ENCODE measurements at places on chromosomes 1 and 21. TPM values are rescaled to one million over a fixed set of nuclear protein-coding genes. Genes with fewer than 3 reads are reported as not detected.

DNA sequence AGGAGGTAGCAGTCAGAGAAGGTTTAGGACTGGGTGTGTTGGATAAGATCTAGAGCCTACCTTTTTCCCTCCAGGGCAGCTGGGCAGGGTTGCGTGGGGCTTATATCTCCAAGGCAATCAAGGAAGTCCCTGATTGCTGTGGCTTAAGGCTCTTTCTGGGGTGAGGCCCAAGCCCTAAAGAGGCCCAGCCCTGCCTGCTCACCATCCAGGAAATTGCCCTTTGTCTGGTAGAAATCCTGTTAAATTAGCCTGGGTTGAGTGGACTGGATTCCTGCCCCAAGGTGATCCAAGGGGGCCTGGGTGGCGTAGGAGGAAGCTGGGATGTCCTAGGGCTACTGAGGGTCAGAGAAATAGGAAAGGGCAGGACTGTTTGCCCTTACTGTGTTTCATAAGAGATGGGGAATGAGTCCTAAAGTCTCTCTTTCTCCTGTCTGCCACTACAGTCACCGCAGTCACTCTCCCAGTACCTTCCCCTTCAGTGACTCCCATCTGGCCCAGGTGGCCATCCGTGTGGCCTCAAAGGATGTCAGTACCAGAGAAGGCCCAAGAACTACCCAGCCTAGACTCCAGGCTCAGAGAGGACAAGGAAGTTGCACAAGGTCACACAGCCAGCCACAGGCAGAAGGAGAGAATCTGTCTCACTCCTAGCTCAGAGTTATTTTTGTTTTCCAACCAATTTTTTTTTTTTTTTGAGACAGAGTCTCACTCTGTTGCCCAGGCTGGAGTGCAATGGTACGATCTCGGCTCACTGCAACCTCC is 25.8 kb downstream of the MFSD2A start:
- no peaks in the 10 kb centered on the region for H3K4me1 ChIP-seq
- H3K27ac ChIP-seq: no peak overlapping the region
- H3K4me3 ChIP-seq: no peak overlapping the region
- H3K36me3 ChIP-seq: peaks cover 2% of the 10 kb centered on the region
- no peaks in the 10 kb centered on the region for H3K27me3 ChIP-seq

- no peak overlapping the region for H3K27ac ChIP-seq
- H3K4me3 ChIP-seq: no peak overlapping the region
- no peak for DNase-seq
- no peaks in the 10 kb centered on the region for H3K36me3 ChIP-seq
Measured at GRCh38 chr1:225863167-225863566, 19.0 kb downstream of the TMEM63A start.

DNA sequence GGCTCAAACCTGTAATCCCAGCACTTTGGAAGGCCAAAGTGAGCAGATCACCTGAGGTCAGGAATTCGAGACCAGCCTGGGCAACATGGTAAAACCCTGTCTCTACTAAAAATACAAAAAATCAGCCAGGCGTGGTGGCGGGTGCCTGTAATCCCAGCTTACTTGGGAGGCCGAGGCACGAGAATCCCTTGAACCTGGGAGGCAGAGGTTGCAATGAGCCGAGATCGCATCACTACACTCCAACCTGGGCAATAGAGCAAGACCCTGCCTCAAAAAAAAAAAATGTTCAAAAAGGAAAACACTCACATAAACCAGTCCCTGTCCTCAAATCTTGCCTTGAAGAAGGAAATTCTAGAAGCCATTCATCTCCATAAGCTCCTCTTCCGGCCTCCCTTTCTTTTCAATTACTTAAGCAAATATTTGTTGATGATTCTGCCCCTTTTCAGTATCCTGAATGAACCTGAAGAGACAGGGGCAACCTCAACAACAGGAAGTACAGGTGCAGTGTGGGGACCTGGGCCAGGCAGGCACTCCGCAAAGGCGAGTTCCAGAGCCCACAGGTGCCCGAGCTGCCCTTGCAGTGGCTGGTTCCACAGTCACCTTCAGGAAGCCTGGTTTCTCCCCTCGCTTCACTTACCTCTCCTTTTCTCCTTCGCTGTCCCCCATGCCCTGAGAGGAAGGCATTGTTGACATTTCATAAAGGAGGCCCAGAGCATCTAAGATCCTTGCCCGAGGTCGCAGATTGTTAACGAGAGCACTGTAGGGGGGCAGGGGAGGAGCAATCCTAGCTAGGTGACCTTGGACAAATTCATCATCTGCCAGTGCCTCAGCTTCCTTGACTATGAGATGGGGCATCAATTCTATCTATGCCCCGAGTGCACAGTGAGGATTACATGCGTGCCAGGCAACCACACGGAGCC is 8.9 kb upstream of the LEFTY1 start:
- no peaks in the 10 kb centered on the region for H3K4me1 ChIP-seq
- H3K27ac ChIP-seq: no peak overlapping the region
- no peak for DNase-seq
- no peaks in the 10 kb centered on the region for H3K27me3 ChIP-seq
- no peaks in the 10 kb centered on the region for H3K36me3 ChIP-seq
- no peak overlapping the region for H3K4me3 ChIP-seq

GRCh38 chr1:213519098-213519497 is 468.1 kb downstream of the RPS6KC1 start:
- H3K36me3 ChIP-seq: no peaks in the 10 kb centered on the region
- DNase-seq: no peak
- no peak overlapping the region for H3K4me3 ChIP-seq
- no peak overlapping the region for H3K27ac ChIP-seq
- no peaks in the 10 kb centered on the region for H3K4me1 ChIP-seq

Gene SLC44A5
- total RNA-seq: 1.1 TPM

DNA sequence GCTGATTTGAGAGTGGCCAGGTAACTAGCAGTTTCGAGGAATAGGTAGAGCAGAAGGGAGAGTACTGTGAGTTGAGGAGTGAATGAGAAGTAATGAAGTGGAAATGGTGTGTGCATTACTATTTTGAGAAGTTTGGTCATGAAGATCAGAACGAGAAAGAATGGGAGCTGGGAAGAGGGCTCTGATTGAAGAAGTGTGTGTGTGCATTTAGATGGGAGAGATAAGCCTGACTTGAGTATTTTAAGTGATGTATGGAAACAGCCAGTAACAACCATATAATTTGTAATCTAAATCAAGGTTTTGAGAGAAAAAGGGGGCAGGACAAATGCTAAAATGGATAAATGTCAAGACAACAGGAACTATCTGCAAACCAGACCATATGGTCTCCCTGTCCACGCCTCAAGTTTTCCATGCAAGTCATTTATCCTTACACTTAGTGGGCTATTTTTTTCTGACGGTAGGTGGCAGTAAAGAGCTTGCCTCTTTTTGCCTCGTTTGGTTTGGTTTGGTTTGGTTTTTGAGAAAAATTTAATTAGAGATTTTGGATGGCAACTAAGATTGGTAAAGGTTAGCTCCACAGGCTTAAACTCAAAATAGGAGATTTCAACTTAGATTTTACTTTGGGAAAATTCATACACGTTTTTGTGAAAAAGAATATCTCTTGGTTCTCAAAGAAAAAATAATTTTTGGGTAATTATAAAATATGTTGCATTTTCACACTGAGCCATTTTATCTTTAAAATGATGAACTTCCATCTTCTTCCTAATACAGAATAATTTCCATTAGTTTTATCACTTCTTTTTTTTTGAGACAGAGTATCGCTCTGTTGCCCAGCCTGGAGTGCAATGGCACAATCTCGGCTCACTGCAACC is 9.5 kb upstream of the B3GALNT2 start:
- H3K4me3 ChIP-seq: no peak overlapping the region
- H3K36me3 ChIP-seq: no peaks in the 10 kb centered on the region
- no peaks in the 10 kb centered on the region for H3K4me1 ChIP-seq
- no peak for DNase-seq
- no peak overlapping the region for H3K27ac ChIP-seq

GRCh38 chr1:203506858-203507626 is 13.1 kb downstream of the OPTC start:
- H3K4me3 ChIP-seq: no peak overlapping the region
- H3K4me1 ChIP-seq: no peaks in the 10 kb centered on the region
- no peaks in the 10 kb centered on the region for H3K27me3 ChIP-seq
- peak; percentile 83 for DNase-seq
- H3K27ac ChIP-seq: no peak overlapping the region
- no peaks in the 10 kb centered on the region for H3K36me3 ChIP-seq

Data from aorta (tissue), 5 donors.